IPS DF 19.7 (cell line): ENCODE measurements at places on chromosomes 6 and 20.

DNA sequence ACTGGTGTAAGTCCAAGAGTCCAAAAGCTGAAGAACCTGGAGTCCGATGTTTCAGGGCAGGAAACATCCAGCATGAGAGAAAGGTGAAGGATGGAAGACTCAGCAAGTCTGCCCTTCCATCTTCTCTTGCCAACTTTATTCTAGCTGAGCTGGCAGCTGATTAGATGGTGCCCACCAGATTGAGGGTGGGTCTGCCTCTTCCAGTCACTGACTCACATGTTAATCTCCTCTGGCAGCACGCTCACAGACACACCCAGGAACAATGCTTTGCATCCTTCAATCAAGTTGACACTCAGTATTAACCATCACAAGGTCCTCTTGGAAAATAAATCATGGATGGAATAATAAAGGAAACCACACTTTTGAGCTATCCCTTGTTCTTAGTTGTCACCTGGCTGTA is 121.2 kb downstream of the MAP3K7 start:
- DNase-seq = no peak

- no peak for DNase-seq
Measured at GRCh38 chr6:28008053-28008452, 51.0 kb downstream of the OR2B6 start.

- no peak for DNase-seq
Measured at GRCh38 chr6:7833751-7834070, 76.9 kb downstream of the TXNDC5 start.

DNA sequence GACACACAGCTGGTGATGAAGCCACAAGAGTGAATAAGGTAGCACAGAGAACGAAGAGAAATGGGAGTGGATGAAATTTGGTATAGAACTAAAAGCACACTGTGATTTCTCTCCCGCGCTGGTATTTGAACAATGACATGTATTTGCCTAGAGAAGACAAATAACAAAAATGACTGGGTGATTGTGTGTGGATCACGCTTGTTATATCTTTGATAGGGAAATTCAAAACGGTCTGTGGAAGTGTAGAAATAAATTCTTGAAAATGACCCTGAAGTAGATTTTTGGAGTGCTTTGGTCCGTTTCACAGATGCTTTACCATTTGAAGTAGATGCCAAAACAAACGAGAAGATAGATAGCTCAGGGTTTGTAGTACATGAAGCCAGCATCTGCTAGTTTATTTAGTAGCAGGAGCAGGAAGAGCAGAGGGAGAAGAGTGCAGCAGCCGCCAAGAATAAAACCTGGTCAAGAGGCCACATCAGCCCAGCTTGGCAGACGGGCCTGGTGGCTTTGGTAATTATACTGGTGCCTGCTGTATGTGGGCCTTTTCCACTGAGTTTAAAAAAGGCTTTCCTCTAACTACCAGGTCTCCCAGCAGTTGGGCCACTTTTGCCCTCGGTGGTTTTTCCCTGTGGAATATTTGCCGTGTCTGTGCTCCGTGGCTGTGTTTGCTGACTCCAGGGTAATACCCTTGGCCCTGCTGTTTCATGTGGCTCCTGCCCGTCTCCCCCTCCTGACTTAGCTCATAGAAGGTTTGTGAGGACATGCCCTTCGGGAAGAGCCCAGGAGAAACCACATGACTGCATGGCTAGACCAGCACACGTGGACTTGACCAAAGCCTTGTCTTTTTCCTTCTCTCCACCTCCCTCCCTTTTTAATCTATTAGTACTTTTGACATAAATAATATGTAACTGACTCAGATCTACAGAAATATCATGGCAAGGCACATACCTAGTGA is 294.0 kb downstream of the SOX4 start:
- DNase-seq = no peak

DNA sequence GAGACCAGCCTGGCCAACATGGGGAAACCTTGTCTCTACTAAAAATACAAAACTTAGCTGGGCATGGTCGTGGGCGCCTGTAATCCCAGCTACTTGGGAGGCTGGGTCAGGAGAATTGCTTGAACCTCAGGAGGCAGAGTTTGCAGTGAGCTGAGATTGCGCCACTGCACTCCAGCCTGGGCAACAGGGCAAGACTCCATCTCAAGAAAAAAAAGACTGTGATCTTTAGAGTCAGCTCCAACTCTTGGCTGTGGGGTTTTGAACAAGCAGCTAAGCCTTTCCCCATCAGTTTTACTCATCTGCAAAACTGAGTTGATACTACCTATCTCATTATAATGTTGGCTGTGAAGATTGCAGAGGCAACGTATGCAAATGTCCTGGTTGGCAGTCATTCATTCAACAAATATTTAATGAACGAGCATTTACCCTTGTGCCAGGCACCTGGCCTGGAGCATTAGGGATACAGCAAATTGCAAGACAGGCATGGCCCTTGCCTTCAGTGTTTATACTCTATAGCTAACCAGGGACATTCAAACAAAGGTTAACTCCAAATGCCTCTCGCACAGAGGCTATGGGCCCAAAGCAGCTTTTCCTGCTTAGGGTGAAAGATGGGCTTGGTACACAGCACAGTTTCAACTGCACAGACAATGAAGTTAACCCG is 37.8 kb downstream of the ILRUN start:
- DNase-seq = no peak

GRCh38 chr20:58179432-58180099 is 48.9 kb downstream of the ANKRD60 start:
- no peak for DNase-seq

GRCh38 chr20:33600981-33601380 is 61.1 kb upstream of the C20orf144 start:
- DNase-seq = no peak

GRCh38 chr6:80636689-80637088 is 530.2 kb downstream of the BCKDHB start:
- no peak for DNase-seq

DNA sequence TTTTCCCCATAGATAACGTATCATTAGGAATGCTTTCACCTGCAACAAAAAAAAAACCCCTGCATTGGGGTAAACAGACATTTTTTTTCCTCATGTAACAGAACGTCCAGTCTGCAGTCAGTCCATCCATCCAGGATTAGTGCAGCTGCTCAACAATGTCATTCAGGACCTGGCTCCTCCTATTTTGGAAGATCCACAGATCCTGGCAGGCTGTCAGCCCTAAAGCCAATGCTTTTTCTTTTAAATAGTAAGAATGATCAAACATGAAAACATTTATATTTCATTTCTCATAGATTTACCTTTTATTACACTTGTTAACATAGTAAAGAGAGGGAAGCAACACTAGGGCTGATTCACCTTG is 116.5 kb upstream of the CCDC28A start:
- DNase-seq = no peak

DNA sequence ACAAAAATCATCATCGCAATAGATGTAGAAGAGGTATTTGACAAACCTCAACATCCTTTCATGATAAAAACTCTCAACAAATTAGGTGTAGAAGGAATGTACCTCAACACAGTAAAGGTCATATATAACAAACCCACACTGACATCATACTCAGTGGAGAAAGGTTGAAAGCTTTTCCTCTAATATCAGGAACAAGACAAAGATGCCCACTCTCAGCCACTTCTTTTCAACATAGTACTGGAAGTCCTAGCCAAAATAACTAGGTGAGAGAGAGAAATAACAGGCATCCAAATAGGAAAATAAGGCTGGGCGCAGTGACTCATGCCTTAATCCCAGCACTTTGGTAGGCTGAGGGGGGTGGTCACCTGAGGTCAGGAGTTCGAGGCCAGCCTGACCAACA is 95.8 kb downstream of the ZDHHC14 start:
- no peak for DNase-seq

GRCh38 chr6:144583614-144583954 is 298.4 kb downstream of the UTRN start:
- no peak for DNase-seq

DNA sequence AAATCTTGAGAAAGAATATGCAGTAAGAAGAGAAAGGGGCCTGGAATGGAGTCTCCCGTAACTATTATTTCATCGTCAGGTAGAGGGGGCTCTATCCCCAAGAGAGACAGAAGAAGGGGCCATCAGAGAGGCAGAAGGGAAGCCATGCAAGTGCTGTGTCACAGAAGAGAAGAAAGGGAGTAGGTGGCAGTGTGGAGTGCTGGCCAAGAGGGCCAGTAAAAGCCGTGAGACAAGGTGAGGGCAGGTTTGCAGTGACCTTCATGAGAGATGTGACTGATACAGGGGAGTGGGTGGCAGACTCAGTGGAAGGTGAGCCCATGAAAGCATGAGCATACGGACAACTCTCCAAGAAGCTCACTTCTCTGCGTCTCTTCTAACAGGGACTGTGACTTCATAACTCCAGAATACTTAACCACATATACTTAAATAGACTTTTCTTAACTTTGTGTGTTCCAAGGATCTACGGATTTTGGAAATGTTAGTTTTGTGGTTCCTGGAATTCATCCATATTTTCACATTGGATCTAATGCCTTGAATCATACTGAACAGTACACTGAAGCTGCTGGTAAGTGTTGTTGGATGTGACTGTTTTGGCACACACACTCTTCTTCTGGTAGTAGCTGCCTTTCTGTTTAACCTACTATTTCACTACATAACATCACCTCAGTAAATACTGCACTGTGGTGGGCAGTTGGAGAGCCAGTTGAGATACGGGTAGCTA is 15.6 kb downstream of the PM20D2 start:
- no peak for DNase-seq

- DNase-seq = no peak
Measured at GRCh38 chr6:144334150-144334708, 49.1 kb downstream of the UTRN start.
